Kidney epithelial cell (primary cell): ENCODE measurements at places on chromosomes 1 and 21.

GRCh38 chr1:60994369-60994768 is 88.0 kb upstream of the NFIA start:
- DNase-seq, result no peak

GRCh38 chr1:2221271-2221670 is 6.8 kb upstream of the SKI start:
- DNase-seq, result no peak

GRCh38 chr1:198472997-198473396 is 67.5 kb downstream of the ATP6V1G3 start:
- no peak for DNase-seq

DNA sequence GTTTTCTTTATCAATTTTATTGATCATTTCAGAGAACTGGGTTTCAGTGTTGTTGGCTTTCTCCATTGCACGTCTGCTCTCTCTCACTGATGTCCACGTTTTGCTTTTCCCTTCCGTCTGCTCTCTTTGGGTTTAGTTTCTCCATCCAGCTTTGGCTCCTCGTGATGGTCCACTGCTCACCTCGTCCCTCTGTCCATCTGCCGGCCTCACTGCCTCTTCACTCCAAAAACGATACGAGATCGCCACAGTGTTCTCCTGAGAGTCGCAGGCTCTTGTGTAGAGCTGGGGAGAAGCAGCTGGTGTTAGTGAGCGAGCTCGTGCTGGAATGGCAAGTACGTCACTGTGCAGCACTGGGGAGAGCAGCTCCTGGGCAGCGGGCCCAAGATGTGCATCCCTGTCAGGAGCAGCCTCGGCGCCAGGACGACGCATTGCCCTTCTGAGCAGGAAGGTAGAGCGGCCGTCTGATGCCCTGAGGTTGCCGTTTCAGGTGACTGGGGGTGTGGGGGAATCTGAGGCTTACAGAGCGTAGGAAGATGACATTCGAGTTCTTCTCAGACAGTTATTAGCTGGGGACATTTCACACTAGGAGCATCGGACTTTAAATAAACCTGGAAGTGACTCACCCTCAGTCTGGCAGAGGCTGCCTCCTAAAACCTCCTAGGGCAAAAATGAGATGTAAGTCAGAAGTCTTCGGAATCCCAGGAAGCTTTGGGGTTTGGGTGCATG is 31.4 kb upstream of the PCBP3 start:
- DNase-seq, result no peak

- no peak for DNase-seq
Measured at GRCh38 chr1:82604524-82604923, 803.8 kb downstream of the ADGRL2 start.

DNA sequence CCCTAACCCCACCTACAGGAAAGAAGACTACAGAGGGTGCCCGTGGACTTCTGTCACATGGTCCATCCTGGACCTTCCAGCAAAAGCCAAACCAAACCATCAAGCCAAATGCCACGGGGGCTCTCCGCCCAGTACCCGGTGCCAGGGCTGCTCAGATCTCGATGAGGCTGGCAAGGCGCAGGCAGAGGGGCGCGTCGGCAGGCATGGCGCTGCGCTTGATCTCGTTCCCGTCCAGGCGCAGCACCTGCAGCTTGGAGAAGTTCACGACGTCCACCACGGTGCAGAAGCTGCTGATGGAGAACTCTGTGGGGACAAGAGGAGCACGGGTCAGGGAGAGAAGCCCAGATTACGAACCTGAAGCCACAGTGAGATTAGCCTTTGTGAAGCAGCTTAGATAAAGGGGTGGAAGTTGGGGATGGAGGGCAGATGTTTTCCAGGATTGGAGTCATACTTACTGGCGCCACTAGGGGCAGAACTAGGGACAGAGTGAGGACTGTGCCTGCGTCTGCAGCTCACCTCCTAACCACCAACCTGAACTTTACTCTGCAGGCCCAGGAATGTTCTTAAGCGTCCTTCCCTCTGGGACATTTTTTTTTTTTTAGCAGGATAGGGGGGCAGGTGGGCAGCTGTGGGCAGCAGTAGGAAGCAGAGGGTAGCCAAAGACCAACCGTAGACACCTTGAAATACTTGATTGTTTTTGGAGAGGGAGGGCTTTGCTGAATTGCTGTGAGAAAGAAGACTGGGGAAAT is 8.6 kb downstream of the FMOD start:
- DNase-seq, result no peak

- no peak for DNase-seq
Measured at GRCh38 chr1:44661781-44662682, 12.2 kb downstream of the TMEM53 start.

- no peak for DNase-seq
Measured at GRCh38 chr1:112666946-112667345, 7.5 kb upstream of the MOV10 start.

DNA sequence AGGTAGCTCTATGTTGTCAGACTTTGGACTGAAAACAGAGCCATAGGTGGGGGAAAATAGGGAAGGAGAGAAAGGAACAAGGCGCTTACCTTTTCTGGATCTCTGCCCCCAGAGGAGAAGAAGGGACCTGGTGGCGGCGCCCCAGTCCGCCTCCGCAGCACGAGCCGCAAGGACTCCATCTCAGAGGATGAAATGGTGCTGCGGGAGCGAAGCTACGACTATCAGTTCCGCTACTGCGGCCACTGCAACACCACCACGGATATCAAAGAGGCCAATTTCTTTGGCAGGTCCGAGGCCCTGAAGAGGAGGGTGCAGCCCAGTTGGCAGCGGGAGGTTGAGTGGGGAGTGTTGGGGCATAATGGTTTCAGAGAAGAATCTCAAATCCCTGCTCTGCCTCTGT is 18.5 kb upstream of the TMEM222 start:
- no peak for DNase-seq

- no peak for DNase-seq
Measured at GRCh38 chr1:33563699-33564098, 91.3 kb downstream of the ZSCAN20 start.

DNA sequence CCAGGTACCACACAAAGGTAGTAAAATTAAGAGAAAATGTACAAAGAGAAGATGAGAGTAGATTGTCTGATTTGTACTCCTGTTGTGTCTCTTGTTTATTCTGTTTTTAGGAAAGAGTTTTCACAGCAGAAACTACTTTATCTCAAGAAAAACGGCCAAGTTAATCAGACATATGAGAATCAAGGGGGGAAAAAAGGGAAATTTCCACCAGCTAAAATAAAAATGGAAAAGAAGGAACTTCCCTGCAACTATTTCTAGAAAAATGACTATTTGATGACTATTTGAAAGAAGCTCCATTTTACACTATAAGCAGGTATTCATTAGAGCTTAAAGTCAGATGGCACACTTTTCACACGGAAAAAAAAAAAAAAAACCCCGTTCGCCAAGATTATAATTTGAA is 56.5 kb downstream of the EPRS1 start:
- no peak for DNase-seq

GRCh38 chr1:46532498-46533178 is 18.8 kb downstream of the KNCN start:
- DNase-seq, result no peak

- peak; percentile 21 for DNase-seq
Measured at GRCh38 chr1:229092377-229093237, 178.3 kb upstream of the RAB4A start.

DNA sequence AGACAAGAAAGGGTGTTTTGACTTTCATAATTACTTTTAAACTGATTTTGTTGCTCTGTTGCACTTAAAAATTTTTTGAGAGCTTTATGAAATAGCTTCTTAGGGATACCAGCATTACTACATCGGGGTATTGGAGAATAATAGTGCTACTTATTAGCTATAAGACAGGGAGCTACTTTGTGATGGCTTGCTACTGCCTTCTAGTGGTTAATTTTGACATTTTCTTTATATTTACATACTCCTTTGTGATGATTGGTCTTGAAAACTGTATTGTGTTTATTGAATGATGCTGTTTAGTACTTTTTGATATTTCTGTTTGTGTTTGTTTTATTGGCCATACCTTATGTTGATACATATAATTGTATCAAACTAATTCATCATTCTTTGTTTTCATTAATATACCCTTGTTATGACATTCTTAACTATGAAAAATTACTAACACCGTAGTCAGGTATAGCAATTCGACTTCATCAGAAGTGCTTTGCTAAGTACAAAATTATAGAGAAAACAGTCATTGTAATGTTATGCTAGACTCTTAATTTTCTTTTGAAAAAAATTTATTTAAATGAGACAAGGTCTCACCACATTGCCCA is 85.5 kb downstream of the CLIC4 start:
- DNase-seq, result peak; percentile 16

- DNase-seq, result no peak
Measured at GRCh38 chr1:214026985-214027384, 39.2 kb downstream of the PROX1 start.

DNA sequence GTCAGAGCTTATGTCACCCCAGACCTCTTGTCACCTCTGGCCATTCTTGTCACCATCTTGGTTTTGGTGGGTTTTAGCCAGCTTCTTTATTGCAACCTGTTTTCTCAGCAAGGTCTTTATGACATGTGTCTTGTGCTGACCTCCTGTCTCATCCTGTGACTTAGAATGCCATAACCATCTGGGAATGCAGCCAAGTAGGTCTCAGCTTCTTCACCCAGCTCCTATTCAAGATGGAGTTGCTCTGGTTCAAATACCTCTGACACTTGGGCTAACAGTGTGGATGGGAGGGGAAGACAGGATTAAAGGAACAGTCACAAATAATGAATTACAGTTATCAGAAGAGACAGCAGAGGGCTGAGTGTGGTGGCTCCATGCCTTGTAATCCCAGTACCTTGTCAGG is 30.5 kb upstream of the PIK3CD start:
- DNase-seq, result no peak

- DNase-seq, result no peak
Measured at GRCh38 chr1:28066393-28067154, 21.8 kb downstream of the EYA3 start.

DNA sequence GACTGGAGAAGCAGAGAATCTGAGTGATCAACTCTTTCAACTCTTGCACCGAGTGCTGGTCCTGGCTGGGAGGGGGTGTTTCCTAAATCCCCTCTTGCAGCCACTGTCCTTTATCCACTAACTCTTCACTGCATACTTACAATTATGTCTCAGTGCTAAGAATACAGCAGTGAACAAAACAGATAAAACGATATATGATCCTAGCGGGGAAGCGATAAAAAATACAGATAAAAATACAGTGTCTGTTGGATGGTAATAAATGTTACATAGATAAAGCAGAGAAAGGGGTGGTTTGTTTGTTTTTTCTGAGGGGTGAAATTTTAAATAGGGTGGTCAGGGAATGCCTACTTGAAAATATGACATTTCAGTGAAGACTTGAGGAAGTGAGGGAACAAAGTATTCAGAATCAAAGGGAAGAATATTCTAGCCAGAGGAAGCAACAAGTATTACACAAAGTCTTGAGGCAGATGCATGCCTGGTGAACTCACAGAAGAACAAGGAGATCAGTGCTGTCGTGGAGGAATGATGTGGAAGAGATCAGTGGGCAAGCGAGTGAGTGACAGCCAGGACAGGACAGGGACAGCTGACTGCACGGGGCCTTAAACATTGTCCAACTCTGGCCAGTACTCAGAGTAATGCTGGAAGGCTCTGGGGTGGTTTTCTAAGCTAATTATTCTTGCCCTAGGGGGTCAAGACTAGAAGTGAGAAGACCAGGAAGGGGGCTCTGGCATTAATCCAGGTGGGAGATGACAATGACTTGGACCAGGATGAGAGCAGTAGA is 110.0 kb downstream of the APP start:
- DNase-seq, result no peak

- no peak for DNase-seq
Measured at GRCh38 chr1:223203034-223203408, 60.0 kb upstream of the TLR5 start.

DNA sequence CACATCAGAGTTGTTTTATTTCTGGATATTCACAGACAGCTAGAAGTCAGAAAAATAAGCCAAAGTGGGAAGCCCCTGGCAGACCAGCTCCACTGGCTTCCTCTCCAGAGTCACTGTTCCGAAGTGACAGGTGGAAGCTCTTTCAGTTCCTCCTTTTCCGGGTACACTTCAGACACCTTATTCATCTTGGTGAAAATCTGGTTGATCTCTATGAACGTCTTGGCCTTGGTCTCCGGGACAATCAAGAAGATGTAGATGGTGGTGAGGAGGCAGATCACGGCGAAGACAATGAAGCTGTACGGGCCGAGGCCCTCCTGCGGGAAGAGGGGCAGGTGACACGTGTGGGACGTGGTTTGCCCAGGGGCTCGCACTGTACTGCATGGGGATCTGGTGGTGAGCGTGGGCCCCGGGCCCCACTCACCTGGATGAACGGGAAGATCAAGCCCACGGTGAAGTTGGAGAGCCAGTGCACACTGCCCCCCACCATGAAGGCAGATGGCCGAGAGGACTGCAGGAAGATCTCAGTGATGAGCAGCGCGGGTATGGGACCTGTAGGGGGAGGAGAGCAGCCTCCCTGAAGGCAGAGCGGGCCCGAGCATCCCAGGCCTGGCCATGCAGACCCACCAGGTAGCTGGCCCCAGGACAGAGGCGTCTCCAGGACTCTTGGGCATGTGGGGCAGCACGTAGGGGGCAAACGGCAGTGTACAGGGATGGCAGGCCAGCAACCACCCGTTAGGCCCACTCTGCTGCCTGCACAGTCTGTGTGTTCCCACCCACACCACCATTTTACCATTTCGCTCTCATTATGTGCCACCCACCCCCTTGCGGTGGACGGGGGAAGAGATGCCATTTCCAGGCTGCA is 11.5 kb upstream of the SLC2A7 start:
- DNase-seq, result no peak

- DNase-seq, result no peak
Measured at GRCh38 chr1:118032883-118033282, 103.3 kb downstream of the WDR3 start.

GRCh38 chr1:232101231-232101630 is 474.6 kb downstream of the DISC1 start:
- DNase-seq, result no peak

GRCh38 chr1:172977296-172978017 is 73.3 kb downstream of the TNFSF18 start:
- no peak for DNase-seq
